NCI-H187 (cell line): ENCODE measurements at places on chromosomes 13 and 19.

DNA sequence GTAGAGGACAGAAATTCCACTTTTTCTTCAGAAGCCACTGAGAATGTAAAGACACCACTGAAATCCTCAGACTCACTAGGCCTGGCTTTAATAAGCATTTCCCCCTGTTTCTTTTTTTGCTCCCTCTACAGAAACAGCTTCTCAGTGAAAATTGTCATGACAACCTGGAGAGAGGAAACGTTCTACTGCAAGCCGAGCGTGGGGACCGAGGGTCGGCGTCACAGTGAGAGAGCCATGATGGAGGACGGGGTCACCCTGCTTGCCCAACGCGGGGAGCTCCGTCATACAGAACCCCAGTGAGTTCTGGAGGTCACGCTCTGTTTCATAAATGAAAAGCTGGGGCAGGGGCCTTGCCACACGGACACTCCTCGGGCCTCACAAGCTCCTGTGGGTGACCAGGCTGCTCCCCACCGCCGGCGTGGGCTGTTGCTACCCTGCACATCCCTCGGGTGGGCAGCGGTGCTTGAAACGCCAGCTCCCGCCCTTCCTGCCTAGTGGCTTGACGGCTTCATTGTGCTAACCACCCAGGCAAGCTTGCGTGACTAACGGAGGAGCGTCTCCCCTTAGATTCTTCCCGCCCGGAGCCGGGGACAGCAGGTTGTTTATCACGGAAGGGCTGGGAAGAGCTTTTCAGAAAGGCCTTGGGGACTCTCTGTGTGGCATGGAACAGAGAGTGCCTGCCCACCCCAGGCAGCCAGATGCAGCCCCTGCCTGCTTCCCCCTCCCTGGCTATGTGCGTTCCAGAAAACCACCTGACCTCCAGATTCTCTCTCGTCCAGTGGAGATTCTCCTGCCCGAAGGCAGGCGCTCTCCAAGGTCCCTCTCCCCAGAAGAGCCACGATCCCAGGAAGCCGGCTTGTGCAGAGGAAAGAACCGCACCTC is 153.6 kb downstream of the KATNAL1 start:
- no peak for DNase-seq

DNA sequence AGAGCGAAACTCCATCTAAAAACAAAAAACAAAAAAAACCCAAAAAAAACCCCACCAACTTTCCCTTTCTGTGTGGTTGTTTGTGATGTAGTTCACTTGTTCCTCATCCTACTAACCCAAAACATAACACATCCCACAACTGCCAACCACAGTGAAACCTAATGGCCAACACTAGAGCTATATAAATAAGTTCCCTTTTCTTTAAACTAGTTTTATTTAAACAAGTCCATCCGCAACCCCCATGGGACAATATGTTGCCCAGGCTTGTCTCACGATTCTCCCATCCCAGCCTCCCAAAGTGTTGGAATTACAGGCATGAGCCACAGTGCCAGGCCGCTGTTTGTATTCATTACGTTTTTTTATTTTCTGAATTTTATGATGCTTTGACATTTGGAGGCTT is 71.2 kb upstream of the ADGRE5 start:
- DNase-seq, result no peak

GRCh38 chr13:73578251-73578875 is 519.6 kb downstream of the KLF5 start:
- no peak for DNase-seq

DNA sequence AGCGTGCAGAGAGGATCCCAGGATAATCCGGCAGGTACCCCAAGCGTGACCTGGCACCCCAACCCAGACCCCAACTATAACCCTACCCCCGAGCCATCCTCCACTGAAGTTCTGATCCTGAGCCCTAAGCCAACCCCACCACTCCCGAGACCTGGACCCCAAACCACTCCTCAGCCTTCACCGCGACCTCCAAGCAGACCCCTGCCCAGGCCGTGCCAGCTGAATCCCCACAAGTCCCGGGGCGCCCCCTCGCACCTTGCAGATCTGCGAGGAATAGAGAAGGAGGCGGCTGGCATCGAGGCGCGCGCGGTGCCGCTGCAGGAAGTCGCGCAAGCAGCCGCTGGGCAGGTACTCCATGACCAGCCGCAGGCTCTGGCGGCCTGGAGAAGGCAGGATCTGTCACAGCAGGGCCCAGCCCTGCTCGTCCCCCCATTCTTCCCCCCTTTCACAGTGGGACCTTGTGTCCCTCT is 10.1 kb upstream of the INSL3 start:
- no peak for DNase-seq
